ENCODE measurements at places on chromosomes 7 and 10.

DNA sequence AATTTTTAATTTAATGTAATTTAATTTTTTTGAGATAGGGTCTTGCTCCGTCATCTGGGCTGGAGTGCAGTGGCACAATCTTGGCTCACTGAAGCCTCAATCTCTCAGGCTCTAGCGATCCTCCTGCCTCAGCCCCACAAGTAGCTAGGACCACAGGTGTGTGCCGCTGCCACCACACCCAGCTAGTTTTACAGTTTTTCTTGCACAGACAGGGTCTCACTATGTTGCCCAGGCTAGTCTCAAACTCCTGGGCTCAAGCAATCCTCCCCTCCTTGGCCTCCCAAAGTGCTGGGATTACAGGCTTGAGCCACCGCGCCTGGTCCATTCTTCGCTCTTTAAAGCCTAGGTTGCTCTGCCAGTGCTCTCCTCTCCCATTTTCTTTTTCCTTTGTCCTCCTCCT, 12.9 kb downstream of the CALML3 start:
- DNase-seq = no peak

DNA sequence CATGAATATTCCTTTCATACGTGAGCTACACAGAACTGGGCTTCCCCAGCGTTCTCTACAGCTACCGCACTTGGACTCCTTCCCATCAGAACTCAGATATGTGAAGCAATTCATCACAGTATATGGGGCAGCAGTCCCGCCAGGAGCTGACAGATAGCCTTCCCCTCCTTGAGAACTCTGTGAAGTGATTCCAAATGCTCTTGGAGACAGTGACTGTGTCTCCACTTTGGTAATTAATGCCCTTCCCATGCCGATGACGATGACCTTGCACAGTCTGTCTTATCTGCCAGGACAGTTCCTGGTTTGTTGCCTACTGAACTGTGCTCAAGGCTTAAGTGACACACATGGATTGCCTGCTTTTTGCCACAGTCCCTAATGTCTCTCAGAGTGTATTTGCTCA, 75.0 kb upstream of the AFAP1L2 start:
- DNase-seq = no peak

DNA sequence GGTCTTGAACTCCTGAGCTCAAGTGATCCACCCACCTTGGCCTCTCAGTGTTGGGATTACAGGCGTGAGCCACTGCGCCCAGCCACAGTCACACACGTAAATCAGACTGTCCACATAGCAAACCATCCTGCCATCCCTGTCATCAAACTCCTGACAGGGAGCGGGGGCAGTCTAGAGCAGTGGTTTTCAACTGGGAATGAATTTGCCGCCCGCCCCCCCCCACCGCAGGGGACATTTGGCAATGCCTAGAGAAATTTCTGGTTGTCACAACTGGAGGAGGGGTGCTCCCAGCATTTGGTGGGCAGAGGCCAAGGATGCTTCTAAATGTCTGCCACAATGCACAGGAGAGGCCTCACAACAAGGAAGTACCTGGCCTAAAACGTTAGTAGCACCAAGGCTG, 24.1 kb downstream of the CAMK2G start:
- no peak for DNase-seq

GRCh38 chr7:25854059-25854458, 297.9 kb upstream of the NFE2L3 start:
- DNase-seq = no peak

DNA sequence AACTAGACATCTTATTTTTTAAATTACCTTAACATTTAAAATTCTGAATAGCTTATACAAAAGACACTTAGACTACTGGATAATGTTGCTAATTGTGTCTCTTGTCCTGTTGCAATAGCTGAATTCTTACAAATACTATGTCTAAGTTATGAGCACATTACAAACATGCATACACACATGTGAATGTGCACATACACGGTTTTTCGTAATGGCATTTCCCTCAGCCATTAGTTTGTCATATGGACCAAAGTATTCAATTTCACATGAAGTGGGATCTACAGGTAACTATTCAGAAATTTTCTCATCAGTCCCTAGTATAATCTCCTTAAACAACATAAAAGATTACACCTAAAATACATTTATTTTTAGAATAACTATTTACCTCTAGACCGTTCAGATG, 178.6 kb upstream of the BET1 start:
- no peak for DNase-seq

GRCh38 chr7:123324283-123324682, 124.5 kb upstream of the SLC13A1 start:
- no peak for DNase-seq

DNA sequence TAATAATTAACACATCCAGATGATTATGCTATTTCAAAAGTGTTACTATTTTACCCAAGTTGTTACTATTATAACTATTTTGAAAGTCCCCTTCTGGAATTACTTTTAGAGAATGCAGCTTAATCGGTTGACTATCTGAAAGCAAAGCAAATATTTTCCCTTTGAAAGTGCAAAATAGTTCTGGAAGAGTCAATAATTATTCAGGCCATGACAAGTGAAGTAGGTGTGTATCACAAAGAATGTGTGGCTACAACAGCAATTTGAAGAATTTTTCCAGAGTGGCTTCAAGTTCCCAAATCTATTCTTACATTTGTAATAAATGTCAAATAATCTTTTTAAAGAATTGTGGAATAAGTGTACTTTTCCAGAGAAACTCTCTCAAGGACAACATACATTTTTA, 42.8 kb downstream of the RNLS start:
- no peak for DNase-seq

- DNase-seq = no peak
Observed at GRCh38 chr10:128943111-128943510, 523.9 kb upstream of the MGMT start.

DNA sequence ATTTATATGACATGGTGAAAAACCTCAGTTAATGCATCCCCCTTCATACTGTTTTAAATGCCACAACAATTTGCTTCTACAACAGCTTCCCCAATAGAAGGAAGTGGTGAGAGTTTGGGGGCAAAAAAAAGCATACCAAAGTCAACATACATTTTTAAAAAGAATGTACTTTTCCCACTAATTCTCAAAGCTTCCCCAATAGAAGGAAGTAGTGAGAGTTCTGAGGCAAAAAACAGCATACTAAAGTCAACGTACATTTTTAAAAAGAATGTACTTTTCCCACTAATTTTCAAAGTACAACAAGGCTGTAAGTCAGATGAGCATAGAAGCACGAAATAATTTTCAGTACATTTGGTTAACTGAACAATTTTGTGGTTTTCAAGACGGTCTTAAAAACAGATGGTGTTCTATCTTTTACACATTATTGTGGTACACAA, 24.0 kb downstream of the WASL start:
- DNase-seq = no peak

- DNase-seq = no peak
Observed at GRCh38 chr7:115476671-115477181, 553.8 kb downstream of the TFEC start.

- DNase-seq = no peak
Observed at GRCh38 chr10:77867124-77867719, 59.3 kb downstream of the DLG5 start.

- peak; percentile 60 for DNase-seq
Observed at GRCh38 chr10:110008518-110009339, 945 bp downstream of the ADD3 start.

DNA sequence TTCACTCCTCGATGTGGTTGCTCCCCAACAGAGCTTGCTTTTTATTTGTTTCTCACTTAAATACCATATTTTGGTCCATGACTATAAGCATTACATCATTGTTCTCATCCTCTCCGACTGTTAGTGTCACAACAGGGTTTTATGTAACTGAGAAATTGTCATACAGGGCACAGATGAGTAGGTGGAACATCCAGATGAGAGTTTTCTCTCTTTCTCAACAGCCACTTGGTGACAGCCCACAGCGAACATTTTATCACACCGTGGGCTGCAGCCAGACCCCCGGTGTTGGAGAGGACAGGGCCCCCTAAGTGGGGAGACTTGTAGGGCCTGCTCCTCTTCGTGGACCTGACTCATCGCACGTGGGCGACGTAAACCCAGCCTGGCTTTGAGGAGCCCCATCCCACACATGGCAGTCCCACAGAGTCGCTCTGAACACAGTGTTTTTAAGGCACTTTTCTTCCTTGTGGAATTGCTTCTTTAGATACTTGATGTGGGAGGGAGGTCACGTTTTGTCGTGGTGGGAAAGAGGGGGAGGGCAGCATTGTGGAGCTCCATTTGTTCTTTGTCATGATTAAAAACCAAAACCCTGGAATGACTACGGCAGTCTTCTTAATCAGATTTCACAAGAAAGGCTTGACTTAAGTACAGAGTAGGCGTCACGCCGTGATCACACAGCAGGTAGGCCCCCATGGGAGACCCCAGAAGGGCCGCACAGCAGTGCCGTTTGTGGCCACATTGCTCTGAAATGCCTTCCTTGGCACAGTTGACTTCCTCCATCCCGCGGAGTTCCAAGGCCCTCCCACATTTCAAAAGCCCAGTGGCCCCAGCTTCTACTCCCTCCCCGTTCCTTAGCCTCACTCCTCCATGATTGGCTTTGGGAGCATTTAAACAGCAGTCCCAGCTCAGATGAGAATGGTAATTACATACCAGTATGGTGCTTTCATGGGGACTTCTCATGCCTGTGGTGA, 220.6 kb downstream of the CCDC3 start:
- no peak for DNase-seq

GRCh38 chr7:12297283-12298108, 86.4 kb downstream of the TMEM106B start:
- DNase-seq = no peak

- DNase-seq = no peak
Observed at GRCh38 chr10:122348935-122349361, 25.6 kb upstream of the PLEKHA1 start.

- no peak for DNase-seq
Observed at GRCh38 chr7:132557489-132558044, 18.7 kb downstream of the PLXNA4 start.
